ENCODE measurements at places on chromosomes 3 and 15.

DNA sequence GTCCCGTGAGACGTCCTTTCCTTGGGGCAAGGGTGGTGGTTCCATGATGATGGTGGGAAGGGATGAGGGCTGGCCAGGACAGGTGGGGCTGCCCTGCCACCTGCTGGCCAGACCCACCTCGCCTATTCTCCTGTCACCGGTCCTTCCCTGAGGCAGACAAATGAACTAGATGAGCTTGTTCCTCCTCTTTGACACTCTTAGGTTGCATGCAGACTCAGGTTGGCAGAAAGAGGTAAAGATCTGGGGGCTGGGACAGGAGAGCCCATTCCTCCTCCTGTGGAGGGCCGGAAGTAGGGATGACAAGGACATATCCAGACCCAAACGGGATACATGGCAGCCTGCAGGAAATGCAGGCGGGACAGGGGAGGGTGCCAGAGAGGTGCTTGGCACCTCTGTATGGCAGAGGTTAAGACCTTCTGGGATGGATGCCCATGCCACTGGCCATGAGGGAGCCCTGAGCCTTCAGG, 38.6 kb downstream of the ACSBG1 start:
- DNase-seq, result no peak

DNA sequence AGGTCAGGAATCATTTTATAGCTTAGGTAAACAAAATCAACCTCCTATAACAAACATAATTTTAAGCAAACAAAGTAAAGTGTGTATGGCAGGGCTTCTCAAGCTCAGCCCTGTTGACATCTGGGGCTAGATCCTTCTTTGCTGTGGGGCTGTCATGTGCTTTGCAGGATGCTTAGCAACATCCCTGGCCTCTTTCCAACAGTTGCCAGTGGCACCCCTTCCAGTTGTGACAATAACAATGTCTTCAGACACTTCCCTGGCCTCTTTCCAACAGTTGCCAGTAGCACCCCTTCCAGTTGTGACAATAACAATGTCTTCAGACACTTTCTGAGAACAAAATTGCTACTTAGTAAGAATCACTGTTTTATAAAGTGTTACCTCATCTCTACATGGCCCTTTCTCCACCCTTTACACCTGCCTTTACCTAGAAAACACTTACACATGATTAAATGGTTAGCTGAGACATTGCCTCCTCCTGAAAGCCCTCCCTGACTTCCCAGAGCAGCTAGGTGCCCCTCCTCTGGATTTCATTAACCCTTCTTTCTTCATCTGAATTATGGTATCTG, 194.0 kb upstream of the LMCD1 start:
- DNase-seq, result no peak

- DNase-seq, result no peak
These were observed 207.9 kb upstream of the TBL1XR1 start for GRCh38 chr3:177405191-177405672.

DNA sequence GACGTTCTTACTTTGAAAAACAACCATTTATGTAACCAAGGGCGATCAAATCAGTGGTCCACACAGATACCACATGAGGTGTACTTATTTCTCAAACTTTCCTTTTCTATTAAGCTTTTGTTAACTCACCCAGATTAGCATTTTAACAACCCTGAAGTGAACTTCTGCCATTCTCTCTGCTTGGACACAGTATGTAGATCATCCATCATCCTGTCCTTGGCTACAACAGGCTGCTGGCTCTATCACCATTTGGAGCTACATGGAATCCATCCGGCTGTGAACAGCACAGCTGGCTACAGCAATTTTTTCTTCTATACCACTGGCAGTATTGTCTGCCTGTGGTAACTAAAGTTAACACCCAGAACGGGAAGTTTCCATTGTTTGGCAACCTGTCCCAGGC, 4.4 kb downstream of the SEMA6D start:
- no peak for DNase-seq

DNA sequence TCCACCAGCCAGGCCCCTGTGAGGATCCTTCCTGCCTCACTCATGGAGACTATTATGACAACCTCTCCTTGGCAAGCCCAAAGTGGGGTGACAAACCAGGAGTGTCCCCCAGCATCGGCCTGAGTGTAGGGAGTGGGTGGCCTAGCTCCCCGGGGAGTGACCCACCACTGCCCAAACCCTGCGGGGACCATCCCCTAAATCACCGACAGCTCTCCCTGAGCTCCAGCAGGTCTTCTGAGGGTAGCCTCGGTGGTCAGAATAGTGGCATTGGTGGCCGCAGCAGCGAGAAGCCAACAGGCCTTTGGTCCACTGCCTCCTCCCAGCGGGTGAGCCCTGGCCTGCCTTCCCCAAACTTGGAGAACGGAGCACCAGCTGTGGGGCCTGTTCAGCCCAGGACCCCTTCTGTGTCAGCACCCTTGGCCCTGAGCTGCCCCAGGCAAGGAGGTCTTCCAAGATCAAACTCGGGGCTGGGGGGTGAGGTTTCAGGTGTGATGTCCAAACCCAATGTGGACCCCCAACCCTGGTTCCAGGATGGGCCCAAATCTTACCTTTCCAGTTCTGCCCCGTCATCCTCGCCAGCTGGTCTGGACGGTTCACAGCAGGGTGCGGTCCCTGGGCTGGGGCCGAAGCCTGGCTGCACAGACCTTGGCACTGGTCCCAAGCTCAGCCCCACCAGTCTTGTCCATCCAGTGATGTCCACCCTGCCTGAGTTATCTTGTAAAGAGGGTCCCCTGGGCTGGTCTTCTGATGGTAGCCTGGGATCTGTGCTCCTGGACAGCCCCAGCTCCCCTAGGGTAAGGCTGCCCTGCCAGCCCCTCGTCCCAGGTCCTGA, 1.0 kb downstream of the LIMD1 start:
- DNase-seq, result no peak

DNA sequence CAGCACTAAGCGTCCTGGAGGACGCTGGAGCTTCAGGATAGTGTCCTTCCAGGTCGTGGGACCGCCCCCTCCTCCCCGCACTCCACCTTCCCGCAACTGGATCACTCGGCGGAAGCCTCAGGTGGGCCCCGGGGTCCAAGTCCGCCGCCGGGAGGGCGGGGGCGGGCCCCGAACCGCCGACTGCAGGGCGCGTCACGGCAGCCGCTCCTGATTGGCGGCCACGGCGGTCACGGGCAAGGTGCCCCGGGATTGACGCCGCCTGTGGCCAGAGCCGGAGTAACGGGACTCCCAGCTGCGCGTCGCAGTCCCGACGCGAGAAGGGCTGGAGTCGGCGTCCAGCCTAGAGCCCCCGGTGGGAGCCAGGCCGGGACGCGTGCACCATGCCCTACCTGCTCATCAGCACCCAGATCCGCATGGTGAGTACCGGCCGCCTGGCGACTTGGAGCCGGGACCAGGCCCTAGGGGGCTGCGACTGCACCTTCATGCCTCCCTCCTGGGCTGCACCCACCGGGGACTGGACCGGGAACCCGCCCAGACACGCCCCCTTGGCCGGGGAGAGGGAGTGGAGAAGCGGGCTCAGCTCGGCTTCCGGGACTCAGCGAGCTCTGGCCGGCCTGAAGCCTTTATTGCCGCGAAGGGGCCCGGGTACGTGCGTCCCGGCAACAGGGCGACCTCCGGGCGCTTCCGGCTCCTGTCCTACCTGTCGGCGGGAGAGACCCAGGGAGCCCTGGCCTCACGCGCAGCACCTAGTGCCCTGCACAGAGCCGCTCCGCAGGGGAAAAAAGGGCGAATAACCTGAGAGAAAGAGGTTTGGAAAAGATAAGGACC, at the start of gene GCHFR:
TSS of gene GCHFR (plus strand) at position 268 of the 828 bp plus-strand sequence. CDS start at position 381, 113 bp downstream.
- DNase-seq, result no peak

DNA sequence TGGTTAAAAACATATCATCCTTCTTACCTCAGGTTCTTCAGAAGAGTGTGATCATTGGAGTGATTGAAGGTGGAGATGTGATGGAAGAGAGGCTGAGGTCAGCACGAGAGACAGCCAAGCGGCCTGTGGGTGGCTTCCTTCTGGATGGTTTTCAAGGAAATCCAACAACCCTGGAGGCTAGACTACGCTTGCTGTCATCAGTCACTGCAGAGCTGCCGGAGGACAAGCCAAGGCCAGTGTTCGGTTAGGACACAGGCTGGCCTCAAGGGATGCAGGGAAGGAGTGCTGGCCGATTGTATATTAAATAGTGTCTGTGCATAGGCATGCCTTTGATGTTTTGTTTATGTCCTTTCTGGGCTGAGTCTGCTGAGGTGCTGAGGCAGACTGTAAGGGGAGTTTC, 20.2 kb downstream of the QTRT2 start:
- no peak for DNase-seq

DNA sequence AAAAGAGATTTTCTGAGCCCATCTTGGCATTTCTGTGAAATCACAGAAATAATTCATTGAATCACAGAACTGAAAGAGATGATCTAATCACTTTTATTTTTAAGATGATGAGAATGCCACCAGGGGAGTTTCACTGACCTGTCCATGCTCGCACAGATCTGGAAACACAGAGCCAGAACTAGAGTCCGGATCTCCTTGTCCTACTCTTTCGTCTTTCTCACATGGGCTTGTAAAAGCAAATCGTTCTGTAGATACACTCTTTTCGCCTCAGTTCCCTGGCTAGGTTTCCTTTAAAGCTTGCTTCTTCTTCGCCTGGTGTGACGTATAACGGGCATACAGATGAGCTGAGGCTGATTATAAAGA, 122.5 kb upstream of the SPRED1 start:
- DNase-seq, result no peak

Measured in SK-N-MC (cell line).